ENCODE measurements at places on chromosomes 2 and 18.

- DNase-seq, result no peak
Measured at GRCh38 chr2:25671622-25672021, 1.8 kb downstream of the DTNB start.

DNA sequence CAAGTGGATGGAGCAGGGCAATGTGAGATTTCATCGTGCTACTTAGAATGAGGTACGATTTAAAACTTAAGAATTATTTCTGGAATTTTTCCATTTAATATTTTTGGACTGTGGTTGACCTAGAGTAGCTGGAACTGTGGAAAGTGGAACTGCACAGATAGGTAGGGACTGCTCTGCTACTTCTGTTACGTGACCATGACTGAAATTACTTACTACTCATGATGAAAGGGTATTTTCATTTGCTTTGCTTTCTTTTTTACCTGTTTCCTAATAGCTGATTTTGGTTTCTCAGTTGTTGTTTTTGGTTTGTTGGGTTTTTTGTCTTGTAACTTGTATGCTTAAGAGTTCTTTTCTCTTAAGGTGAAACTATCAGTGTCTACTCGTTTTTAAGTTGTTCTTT is 11.4 kb downstream of the UBE2E3 start:
- no peak for DNase-seq

- no peak for DNase-seq
Measured at GRCh38 chr2:78304678-78305077, 720.8 kb upstream of the REG3G start.

DNA sequence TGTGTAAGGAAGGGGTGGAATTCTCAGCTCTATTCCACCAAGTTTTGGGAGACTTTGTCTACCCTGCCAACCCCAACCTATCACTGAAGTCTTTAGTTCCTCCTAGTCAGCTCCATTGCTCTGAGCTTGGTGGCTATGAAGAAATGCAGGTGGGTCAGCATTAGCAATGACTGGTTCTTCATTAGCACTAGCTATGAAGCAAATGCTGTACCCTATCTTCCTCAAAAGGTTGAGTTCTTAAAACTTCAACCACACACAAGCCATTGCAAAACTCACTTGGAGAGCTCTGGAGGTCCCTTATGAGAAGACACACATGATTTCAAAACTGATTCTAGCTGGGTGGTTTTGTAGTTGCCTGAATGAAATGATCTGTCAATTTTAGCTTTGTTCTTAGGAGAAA is 193.8 kb downstream of the IKZF2 start:
- DNase-seq, result no peak
